ENCODE measurements at places on chromosomes 12 and 14.

GRCh38 chr14:56797569-56798446 lies 12.5 kb downstream of the OTX2 start:
- DNase-seq, result no peak

DNA sequence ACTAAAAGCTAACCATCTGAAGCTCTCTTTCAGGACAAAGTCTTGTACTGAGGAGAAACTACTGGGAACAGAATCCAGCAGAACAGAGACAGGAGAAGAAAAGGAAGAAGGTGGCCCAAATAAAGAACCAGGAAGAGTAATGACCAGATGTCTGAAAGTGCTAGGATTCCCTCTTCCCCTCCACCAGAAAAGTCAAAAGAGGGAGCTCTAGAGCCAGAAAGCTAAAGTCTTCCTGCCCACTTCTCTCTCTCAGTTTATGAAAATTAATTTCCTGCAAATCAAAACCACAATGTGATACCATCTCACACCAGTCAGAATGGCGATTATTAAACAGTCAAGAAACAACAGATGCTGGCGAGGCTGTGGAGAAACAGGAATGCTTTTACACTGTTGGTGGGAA lies 47.2 kb downstream of the SPPL3 start:
- peak; percentile 26 for DNase-seq

- DNase-seq, result no peak
Observed at GRCh38 chr12:93676408-93677194, 574 bp upstream of the CRADD start.

- no peak for DNase-seq
Observed at GRCh38 chr12:98354520-98355035, 160.8 kb upstream of the TMPO start.

DNA sequence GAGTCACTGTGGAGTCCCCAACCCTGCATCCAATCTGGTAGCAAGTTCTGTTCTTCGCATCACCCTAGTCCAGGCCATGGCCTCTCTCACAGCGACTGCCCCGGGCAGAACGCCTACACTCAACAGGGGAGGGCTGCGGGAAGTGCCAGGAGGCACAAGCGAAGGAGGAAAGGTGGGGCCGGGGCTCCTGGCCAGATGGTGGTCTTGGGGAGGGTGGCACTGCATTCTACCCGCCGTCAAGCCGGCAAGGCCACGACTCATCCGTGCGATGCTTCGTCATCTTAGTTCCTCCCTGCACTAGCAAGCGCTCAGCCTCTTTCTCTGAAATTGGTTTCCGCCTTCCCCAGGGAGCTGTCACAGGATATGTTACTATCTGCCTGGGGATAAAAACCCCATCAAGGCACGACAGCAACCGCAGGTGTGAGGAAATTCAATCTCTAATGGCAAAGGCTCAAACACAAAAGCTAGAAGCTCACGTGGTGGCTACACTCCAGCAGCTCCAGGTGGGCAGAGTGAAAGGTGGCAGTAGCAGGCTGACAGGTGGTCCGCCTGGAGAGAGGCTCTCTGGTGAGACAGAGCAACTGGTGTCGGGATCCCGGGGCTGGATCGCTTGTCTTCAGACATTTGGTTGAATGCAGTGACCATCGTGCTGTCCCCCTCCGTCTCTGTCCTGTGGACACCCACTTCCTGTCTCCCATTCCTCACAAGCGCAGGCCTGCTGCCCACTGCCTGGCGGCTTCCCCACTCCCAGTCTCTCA lies 34.1 kb downstream of the ACADS start:
- peak; percentile 88 for DNase-seq
